ENCODE measurements at places on chromosomes 12 and 14. TPM values are rescaled to one million over a fixed set of nuclear protein-coding genes. Genes with fewer than 3 reads are reported as not detected.

RNF212B gene
- total RNA-seq: not detected

DNA sequence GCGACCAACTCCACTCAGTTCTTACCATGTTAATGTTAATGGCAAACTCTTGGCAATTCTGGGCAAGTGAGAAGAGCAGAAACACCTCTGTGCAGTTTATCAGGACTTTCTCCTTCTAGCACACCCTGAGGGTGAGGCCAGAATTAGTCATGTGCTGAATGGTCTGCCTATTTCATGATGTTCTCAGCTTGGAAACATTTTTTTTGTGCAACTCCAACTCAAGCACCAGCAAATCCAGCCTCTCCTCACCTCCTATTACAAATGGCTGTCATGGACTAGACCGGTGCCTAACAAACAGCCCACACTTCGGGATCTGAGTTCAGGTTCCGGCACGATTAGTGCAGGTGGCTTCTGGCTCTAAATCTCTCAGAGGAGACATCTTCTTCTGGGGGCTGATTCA lies 246.0 kb downstream of the ZFP36L1 start:
- H3K36me3 ChIP-seq: no peaks in the 10 kb centered on the region
- no peak for DNase-seq
- H3K27me3 ChIP-seq: no peaks in the 10 kb centered on the region
- H3K27ac ChIP-seq: peak overlapping the region; percentile 96
- no peak overlapping the region for H3K4me3 ChIP-seq
- H3K4me1 ChIP-seq: peaks cover 57% of the 10 kb centered on the region

- H3K27me3 ChIP-seq: no peaks in the 10 kb centered on the region
- H3K27ac ChIP-seq: no peak overlapping the region
- no peaks in the 10 kb centered on the region for H3K36me3 ChIP-seq
- no peak overlapping the region for H3K4me3 ChIP-seq
These were observed 991.4 kb downstream of the NRXN3 start for GRCh38 chr14:79161571-79161970.

KRT85 gene
- total RNA-seq: not detected

DNA sequence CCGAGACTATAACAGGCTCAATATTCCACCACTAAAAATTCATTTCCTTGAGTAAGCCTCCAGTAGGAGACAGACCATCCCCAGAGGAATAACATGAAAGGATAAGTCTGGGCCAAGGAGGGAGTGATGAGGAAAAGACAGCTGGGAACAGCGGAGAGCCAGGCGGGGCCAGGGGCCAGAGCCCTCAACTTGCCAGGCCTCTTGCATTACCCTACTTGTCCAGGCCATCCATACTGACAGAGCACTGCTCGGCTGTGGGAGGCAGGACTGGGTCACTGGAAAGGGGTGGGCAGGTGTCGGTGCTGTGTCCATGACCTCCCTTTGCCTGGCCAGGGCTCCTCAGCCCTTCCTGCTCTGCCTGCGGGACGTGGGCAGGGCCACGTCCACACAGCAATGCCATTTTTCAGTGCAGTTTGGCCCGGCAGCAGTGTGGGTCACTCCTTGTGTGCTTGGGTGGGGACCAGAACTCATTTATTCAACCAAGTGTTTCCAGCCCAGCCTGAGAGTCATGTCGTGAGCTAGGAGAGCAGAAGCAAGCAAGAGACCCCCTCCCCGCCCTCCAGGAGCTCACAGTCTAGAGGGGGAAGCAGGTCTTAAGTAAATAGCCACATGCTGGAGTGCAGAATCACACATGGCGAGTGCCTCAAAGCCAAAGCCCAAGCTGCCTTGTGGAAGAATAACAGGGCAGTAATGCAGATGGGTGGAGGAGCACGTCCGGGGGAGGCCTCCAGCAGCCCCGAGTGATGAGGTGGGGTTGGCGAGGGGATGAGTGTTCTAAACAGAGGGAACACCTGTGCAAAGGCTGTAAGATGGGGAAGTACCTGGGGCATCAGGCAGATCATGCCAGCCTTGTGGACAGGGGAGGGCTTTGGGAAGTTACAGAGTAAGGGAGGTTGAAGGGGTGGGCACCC lies 8.9 kb upstream of the FAIM2 start:
- H3K27ac ChIP-seq: no peak overlapping the region
- no peak for DNase-seq
- H3K27me3 ChIP-seq: no peaks in the 10 kb centered on the region
- no peak overlapping the region for H3K4me3 ChIP-seq

VWF gene
- total RNA-seq: 251 TPM

DNA sequence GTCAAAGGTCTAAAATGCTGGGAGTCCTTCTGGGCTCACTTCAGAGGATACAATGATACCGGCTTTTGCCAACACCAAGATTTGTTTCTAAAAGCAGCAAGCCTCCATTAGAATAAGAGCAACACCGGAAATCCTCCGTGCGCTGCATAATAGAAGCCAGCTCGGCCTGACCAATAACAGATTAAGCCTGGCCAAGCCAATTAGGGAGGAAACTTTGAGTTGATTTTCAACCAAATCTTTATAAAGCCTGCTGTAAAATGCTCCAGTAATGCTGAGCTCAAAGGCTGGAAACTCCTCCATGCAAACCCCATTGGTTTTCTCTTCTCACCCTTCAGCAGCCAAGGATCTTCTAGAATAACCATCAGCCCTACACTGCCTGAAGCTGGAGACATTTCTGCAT lies 150.1 kb downstream of the NTF3 start:
- H3K4me1 ChIP-seq: peaks cover 17% of the 10 kb centered on the region
- peak overlapping the region; percentile 47 for H3K27ac ChIP-seq

DNA sequence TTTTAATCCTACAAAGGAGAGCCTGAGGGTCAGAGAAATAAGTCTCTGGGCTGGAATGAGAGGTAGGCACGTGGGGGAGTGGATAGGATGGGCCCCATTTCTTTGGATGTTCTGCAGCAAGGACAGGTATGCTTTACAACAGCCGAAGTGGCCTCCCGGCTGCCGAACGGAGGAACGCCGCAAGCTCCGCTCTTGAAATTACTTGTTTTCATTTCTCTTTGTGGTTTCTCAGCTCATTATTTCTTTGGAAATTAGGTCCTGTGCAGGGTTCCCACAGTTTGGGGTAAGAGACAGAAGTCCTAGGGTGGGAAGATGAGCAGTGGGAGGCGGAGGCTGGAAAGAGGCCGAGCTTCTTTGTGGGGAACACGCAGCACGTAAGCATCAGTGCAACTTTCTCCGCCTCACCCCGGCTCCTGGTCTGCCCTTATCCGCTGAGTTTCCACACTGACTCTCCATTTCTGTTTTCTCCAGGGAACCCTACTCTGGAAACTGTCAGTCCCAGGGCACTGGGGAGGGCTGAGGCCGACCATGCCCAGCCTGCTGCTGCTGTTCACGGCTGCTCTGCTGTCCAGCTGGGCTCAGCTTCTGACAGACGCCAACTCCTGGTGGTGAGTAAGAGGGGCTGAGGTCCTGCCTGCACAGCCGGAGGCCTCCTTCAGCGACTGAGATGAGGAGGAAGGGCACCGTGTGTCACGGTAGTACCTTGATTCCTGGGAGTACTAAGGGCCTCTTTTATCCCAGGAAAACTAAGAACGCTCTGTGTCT lies 2.0 kb downstream of the WNT5B start:
- H3K27me3 ChIP-seq: no peaks in the 10 kb centered on the region
- H3K4me3 ChIP-seq: peak overlapping the region; percentile 73
- H3K36me3 ChIP-seq: no peaks in the 10 kb centered on the region
- no peak overlapping the region for H3K27ac ChIP-seq
- peaks cover 20% of the 10 kb centered on the region for H3K4me1 ChIP-seq
- DNase-seq: no peak

GRCh38 chr12:108833355-108833733 lies 24.0 kb downstream of the SSH1 start:
- H3K4me3 ChIP-seq: peak overlapping the region; percentile 10
- H3K36me3 ChIP-seq: peaks cover 5% of the 10 kb centered on the region
- H3K27ac ChIP-seq: peak overlapping the region; percentile 95

IL22 gene
- not detected for total RNA-seq

IGF1 gene
- 37.9 TPM for total RNA-seq

DNA sequence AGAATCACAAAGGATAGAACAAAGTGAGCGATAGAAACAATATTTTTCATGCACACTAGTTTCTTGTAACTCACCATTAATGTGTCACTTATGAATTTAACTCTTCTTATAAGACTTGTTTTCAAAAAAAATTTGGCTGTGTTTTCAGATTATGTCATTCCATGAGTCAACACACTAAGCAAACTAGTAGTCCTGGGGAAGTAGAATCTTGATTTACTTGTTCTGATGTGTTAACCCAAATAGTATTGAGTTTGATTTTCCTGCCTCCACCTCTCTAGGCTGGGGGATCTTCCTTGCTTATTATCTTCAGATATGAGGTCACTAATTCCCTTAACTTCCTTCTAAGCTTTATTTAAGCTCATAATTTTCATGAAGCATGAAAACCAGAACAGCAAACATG lies 151.0 kb upstream of the SEL1L start:
- H3K4me1 ChIP-seq: no peaks in the 10 kb centered on the region
- H3K27ac ChIP-seq: no peak overlapping the region
- no peaks in the 10 kb centered on the region for H3K27me3 ChIP-seq
- no peak overlapping the region for H3K4me3 ChIP-seq
- H3K36me3 ChIP-seq: no peaks in the 10 kb centered on the region

GYS2 gene
- total RNA-seq: not detected

- DNase-seq: no peak
- peaks cover 27% of the 10 kb centered on the region for H3K4me1 ChIP-seq
- H3K27me3 ChIP-seq: no peaks in the 10 kb centered on the region
These were observed 3.4 kb downstream of the PNMA1 start for GRCh38 chr14:73710737-73711136.

GRCh38 chr14:52399104-52399503 lies 85.0 kb downstream of the PTGER2 start:
- H3K4me3 ChIP-seq: no peak overlapping the region
- H3K4me1 ChIP-seq: no peaks in the 10 kb centered on the region
- no peak for DNase-seq
- no peaks in the 10 kb centered on the region for H3K36me3 ChIP-seq
- no peak overlapping the region for H3K27ac ChIP-seq

GRCh38 chr14:78178071-78178470 lies 7.9 kb downstream of the NRXN3 start:
- no peak overlapping the region for H3K27ac ChIP-seq
- H3K27me3 ChIP-seq: no peaks in the 10 kb centered on the region
- H3K4me3 ChIP-seq: no peak overlapping the region
- DNase-seq: no peak
- H3K36me3 ChIP-seq: no peaks in the 10 kb centered on the region

CPNE6 gene
- total RNA-seq: 2.4 TPM

GRCh38 chr14:78897443-78897842 lies 727.3 kb downstream of the NRXN3 start:
- no peaks in the 10 kb centered on the region for H3K36me3 ChIP-seq
- no peaks in the 10 kb centered on the region for H3K4me1 ChIP-seq
- no peak for DNase-seq
- no peaks in the 10 kb centered on the region for H3K27me3 ChIP-seq
- H3K27ac ChIP-seq: no peak overlapping the region

DNA sequence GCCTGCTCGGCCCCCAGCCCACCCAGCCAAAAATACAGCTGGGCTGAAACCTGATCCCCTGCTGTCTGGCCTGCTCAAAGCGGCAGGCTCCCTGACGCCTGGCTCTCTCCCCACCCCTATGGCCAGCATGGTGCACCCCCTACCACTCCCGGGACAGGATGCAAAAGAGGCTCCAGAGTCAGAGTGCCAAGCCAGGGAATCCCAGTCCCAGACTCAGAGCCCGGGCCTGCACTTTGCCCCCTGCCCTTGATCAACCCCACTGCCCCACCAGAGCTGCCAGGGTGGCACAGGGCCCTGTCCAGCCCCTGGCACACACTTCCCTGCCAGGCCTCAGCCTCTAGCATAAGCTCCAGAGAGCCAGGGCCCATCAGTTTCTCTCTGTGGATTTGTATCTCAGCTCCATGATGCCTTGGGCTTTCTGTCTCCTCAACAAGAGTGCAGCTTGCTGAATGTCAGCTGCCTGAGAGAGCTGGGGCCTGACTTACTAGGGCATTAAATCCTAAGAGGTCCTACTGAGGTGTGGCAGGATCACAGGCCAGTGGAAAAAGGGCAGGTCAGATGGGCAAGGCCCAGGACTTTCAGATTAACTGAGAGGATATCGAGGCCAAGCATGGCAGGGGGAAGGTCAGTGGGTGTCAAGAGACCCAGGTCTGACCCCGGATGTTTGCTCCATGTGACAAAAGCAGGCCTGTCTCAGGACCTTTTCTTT lies 13.9 kb downstream of the ACVRL1 start:
- no peaks in the 10 kb centered on the region for H3K36me3 ChIP-seq
- H3K4me1 ChIP-seq: no peaks in the 10 kb centered on the region
- no peaks in the 10 kb centered on the region for H3K27me3 ChIP-seq
- H3K4me3 ChIP-seq: no peak overlapping the region

RPL10L gene
- total RNA-seq: not detected

DNA sequence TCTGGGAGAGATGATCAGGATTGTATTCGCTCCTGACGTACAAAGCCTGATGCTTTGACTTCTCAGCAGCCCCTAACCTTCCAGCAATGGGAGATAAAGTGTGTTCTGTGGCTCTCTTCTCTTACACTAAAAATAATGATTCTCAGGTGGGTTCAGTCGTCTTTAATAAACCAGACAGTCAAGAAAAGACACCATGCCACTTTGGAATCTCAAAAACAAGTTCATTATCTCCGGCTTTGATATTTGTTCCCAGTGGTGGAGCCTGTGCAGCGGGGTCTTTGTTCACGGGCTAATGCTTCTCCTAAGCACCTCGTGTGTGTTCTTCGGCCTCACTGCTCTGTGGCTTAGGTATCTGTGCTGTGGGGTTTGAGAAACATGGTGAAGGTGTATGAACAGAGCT lies 1.6 kb downstream of the ACVR1B start:
- H3K4me3 ChIP-seq: peak overlapping the region; percentile 94
- H3K27ac ChIP-seq: peak overlapping the region; percentile 91
- no peak for DNase-seq
- H3K27me3 ChIP-seq: no peaks in the 10 kb centered on the region
- no peaks in the 10 kb centered on the region for H3K36me3 ChIP-seq
- H3K4me1 ChIP-seq: peaks cover 31% of the 10 kb centered on the region

- DNase-seq: no peak
- H3K4me1 ChIP-seq: peaks cover 55% of the 10 kb centered on the region
- peak overlapping the region; percentile 56 for H3K27ac ChIP-seq
- no peaks in the 10 kb centered on the region for H3K36me3 ChIP-seq
- no peaks in the 10 kb centered on the region for H3K27me3 ChIP-seq
These were observed 281.5 kb downstream of the ZFP36L1 start for GRCh38 chr14:68511129-68512047.

DNA sequence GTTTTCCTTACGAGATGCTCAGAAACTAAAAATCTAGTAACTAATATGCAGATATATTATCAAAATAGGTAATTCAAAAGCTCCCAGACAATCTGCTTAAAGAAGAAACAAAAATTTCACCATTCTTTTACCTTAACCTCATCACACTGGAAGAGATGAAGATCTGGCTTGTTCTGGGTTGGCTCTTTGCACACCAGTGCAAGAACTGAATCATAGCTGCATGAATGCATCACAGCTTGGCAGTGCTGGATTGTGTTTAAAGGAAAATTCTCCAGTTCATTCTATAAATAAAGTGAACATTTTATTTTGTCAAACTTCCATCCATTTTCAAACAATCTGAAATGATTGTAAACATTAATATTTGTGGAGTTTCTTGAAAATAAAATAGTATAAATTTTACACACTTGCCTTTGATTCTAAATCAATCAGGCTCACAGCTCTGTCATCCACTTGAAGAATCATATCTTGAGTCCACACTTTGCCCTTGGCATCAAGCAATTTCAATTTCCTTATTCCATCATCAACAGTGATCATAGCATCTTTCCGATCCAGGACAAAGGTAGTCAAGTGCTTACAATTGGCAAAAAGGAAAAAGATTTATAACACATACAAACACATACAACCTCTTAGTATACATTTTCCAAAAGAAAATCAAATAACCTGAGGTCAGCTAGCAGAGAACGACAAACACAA lies 119.8 kb downstream of the EPS8 start:
- no peak overlapping the region for H3K27ac ChIP-seq
- H3K4me3 ChIP-seq: no peak overlapping the region
- H3K27me3 ChIP-seq: no peaks in the 10 kb centered on the region
- H3K36me3 ChIP-seq: no peaks in the 10 kb centered on the region
- peaks cover 29% of the 10 kb centered on the region for H3K4me1 ChIP-seq

TMEM233 gene
- total RNA-seq: not detected

All from thoracic aorta (tissue), 2 donors.